LHCN-M2 (cell line): ENCODE measurements at places on chromosomes 2 and 18. TPM values are rescaled to one million over a fixed set of nuclear protein-coding genes. Genes with fewer than 3 reads are reported as not detected.

KCNJ3 gene
- total RNA-seq, result under 0.01 TPM in 1 of 2 replicates, not detected in the other

DNA sequence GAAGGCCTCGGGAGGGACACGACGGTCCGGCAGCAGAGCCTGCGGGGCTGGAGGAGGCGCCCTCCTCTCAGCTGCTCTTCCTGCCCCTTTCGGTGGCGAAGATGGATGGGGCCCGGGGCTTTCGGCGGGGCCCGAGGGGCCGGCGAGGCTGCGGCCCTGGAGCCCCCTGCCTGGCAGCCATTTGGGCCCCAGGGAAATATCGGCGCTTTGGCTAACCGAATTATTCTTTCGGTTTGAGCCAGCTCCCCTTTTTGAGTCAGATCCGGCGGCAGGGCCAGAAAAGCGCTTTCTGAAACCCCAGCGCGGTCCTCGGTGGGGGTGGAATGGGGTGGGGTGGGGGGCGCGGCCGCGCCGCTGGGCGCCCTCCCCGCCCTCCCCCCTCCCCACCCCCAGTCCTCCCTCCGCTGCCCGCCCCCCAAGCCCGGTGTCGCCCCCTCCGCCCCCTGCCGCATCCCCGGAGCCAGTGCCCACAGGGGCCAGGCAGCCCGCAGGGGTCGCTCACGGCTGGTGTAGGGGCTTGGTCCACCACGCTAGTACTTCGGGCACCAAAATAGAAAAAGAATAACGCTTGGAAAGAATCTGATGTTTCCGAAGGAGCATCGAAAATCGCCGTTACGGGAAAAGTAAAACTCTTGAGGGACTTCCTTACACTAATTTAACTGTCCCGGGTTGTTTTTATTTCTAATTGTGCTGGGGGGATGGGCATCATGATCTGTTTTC is 9.1 kb upstream of the ARID5A start:
- no peak for DNase-seq

DNA sequence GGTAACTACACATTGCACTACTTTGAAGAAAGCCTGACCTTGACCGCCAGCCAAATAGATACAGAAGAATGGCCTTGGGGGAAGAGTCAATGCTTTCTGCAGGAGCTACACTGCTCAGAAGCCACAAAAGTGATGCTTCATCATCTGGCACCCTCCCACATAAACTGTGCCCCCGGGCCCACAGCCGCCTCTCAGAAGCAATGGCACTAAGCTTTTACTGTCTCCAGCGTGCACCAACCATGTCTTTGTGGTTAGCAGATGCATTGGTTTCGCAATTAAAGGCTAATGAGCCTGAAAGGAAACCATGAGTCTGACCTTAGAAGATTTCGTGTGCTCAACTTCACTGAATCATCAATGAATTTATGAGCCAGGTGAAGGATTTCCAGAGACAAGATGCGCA is 209.4 kb upstream of the TRIB2 start:
- DNase-seq, result peak; percentile 93

GRCh38 chr2:202090530-202090929 is 17.5 kb downstream of the KIAA2012 start:
- no peak for DNase-seq

DNA sequence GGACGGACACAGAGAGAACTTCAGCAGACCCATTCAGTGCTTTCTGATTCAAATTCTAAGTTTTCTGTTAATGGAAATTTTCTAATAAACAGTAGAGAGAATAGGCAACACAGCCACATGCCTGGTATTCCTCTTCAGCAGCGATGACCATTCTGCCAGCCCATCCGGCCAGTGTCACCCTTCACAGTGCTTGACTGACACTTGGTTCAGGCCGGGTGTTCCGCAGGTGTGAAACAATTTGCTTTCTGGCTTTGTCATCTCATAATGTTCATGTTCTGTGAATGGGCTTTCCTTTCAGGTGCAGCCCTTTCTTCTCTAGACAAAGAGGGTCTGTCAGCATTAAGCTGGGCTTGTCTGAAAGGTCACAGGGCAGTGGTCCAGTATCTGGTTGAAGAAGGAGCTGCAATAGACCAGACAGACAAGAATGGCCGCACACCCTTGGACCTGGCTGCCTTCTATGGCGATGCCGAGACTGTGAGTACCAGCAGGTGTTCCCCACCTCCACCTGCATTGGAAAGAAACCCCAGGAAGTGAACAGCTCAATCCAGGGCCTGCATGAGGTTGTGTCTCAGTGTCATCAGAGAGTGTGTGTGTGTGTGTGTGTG is 67.0 kb downstream of the WDSUB1 start:
- DNase-seq, result no peak

DNA sequence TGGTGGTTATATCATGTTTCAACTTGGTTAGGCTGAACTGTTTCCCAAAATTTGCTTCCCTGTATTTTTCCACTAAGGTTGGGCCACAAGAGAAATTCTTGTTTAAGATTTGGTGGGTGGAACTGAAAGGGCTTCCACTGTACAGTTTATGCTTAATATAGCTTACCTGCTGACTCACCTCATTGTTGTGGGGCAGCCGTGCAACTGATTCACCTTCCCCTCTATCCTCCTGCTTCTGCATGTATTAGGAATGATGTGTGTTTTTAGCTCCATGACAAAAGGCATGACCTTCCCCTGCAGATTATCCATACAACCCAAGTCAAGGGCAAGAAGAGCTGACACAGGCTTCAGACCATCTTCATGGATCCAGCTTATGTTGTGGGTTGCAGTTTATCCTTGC is 98.4 kb upstream of the GULP1 start:
- no peak for DNase-seq

CIDEA gene
- total RNA-seq, result not detected in 2 replicates
